Substantia nigra (tissue), 51 donors: ENCODE measurements at places on chromosomes 2 and 18.

DNA sequence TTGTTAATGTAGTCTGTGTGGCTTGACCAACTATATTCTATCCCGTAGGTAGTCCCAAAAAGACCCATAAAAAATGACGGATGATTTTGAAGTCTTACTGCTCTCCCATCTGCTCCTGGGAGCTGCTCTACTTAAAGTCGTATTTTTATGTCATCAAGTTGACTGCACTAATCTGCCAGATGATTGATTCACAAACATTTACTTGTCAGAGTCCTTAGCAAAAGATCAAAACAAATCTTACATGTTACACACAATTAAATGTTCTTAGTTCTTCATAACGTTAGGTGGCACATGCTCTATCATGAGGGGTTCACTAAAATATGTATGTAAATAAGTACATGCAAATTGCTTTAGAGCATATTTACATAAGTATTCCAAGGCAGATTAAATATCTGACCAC, 498.3 kb upstream of the LRRTM4 start:
- DNase-seq: no peak

GRCh38 chr2:28134262-28134812, 243.8 kb downstream of the BABAM2 start:
- no peak for DNase-seq

GRCh38 chr18:31821545-31822171, 61.0 kb upstream of the SLC25A52 start:
- DNase-seq: no peak

GRCh38 chr2:40096360-40096759, 317.3 kb upstream of the THUMPD2 start:
- no peak for DNase-seq

DNA sequence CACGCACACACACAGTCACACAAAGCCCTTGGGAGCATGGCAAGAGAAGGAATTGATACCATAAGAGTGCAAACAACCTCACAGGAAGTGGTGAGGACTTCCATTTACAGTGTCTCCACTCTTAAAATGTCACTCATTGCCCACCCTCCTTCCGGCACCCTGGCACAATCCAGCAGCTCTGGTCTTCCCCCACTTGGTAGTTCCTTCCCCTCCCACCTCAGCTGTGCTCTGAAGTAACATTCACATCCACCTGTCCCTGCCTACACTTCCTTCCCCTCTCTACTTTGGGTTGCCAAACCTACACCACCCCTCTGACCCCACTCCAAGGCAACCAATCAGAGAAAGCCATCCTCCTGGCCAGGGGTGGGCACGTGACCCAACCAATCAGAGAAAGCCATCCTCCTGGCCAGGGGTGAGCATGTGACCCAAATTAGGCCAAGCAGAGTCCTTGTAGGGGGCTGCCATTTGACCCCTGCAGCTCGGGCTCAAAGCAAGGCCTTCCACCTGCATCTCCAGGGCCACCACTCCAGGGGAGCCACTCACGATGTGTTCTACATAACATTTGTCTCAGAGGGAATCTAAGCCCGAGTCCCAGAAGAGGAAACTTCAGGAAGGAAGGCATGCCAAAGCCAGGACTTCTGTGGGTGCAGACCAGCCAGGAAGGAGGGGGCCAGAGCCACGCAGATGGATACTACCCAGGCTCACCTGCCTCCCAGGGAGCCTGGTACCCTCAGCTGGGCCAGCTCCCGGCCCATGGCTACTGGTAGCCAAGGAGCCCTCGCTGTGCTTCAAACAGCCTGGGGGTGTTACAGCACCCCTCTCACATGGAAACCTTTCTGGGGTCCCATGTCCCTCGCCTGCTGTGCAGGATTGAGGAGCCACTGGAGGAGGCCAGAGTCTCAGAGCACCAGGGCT, 21.2 kb downstream of the CYP26B1 start:
- no peak for DNase-seq

DNA sequence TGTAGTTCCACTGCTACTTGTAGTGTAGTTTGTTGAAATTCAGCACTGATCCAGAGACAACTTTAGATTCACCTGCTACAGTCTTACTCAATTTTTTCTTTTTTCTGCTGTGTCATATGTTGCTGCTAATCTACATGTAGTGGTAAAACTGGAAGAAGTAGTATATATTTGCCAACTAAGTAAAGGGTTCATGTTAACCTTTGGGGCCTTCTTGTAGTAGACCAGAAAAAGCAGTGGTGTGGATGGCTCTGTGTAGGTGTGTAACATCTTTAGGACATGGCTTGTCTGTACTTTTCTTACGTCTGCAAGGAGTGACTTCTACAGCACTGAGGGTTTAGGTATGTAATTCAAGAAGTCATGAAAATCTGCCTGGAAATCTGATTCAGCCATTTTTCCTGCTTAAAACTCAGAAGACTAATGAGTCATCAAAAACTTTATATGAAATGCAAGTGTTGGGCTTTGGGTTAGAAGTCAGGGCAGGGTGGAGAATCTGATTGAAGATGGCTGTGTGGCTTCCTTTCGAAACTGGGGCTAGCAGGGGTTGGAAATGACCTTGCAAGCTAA, 8.4 kb downstream of the PTPRM start:
- DNase-seq: no peak

DNA sequence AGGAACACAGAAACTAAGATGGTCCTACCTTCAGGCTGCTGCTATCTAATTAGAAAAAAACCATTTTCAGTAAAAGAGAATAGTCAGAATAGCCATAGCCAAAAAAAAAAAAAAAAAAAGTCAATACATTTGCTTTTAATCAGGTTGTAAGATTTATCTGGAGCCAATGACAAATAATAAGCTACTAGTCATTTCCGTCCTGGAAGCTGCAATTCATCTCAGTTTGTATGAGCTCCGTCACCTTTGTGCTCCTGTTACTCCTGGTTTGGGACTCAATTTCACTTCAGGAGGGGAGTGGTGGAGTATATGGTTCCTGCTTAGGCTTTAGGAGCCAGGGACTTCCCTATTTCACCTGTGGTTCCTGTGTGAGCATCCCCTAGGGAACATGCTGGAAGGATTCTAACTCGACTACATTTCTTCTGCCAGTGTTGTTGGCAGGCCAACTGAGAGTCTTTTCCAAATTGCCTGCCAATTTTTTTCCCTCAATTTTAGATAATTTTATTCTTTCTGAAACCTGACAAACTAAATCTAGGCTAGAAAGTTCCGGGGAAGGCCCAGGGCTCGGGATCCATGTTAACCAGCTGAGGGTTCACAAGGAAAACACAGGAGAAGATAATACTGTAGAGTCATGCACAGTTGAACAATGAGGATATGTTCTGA, 481.8 kb downstream of the DLGAP1 start:
- no peak for DNase-seq

- no peak for DNase-seq
Measured at GRCh38 chr18:59661891-59662701, 35.1 kb downstream of the CCBE1 start.

DNA sequence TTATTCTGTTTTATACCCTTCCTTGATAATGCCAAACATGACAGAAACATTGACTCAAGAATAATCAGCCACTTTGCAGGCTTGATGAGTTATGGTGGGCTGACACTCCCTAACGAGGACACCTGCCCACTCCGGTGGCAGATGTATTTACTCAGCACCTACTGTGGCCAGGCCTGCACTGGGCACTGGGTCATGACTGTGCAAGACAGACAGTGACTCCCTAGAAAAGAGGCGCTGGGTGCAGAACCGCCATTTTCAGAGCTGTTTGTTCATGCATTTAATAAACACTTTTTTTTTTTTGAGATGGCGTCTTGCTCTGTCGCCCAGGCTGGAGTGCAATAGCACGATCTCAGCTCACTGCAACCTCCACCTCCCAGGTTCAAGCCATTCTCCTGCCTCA, 32.5 kb downstream of the SNED1 start:
- DNase-seq: no peak

DNA sequence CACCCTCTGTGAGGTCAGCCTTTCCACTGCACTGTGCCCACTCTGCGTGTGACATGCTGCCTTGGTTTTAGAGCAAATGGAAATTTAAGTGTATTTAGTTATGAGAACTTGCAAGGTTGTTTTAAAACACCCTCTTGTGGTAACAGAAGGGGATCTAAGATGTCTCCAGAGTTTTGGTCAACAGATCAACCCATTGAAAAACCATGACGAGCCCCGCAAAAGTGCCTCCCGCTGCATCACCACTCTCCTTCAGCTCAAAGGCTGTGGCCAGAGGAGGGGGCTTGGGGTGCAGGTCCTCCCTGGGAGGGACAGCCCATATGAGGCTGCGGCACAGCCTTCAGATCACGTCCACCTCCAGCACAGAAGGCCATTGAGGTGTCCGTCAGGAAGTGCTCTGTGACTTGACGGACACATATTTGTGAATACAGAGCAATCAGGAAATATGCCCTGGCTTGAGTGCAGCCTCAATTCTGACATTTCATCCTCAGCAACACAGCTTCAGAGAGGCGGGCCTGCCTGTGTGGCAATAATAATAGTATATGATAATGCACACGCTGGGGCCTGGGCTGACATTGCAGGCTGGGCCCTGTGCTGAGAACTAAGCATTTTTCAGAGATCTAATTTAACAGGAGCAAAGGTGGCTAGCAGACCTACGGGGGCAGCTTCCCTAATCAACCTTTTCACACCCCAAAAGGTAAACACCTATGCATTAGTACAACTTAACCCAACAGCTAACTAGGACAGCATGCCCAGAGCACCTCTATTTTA, 213.9 kb downstream of the ANAPC1 start:
- no peak for DNase-seq

DNA sequence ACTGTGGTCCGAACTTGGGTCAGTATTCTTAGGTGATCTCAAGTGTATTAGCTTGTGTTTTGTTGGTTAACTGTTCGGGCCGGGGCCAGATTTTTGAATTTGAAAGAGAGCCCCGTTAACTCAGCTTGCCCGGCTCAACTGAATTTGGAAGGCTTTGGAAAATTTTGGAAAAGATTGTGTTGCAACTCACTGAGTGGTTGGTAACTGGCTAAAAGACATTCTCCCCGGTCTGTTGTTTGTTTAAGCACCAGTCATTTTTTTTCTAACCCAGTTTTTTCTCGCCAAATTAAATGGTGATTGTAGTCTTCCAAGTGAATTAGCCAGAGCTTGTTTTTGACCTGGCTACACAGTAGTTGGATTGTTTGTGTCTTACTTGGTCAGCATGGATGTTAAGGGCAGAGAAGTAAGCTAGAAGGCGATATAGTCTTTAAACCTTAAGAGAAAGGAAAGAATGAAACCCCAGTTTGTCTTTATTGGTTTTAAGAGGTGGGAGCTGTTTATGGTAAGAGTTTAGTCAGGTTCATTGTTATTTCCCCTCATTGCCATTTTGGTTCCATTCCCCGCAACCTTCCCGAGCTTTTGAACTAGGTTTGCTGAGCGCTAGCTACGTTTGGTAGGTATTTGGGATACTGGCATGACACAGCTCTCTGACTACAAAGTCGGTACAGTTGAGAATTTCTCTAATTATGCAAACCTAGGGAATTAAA, 2.4 kb downstream of the MAP4K4 start:
- DNase-seq: peak; percentile 26

- DNase-seq: no peak
Measured at GRCh38 chr18:1846640-1847039, 724.7 kb downstream of the METTL4 start.

- DNase-seq: no peak
Measured at GRCh38 chr2:49598231-49598630, 443.9 kb upstream of the FSHR start.

DNA sequence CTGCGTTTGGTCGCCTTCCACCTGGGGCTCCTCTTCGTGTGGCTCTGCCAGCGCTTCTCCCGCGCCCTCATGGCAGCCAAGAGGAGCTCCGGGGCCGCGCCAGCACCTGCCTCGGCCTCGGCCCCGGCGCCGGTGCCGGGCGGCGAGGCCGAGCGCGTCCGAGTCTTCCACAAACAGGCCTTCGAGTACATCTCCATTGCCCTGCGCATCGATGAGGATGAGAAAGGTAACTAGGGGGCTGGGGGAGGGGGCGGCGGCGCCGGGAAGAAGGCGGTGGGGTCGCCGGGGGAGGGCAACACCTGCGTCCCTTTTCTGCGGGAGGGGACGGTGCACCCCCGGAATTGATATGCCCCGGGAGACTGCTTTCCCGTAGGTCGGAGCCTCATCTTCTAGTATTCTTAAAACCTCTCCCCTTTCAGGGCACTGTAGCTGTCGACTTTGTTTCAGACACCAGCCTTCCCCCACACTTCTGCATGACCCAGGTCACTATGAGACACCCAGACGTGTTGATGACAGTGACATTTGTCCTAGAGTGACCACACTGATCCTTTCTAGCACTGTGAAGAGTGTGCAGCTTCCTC, 755 bp downstream of the SPAST start:
- DNase-seq: no peak

DNA sequence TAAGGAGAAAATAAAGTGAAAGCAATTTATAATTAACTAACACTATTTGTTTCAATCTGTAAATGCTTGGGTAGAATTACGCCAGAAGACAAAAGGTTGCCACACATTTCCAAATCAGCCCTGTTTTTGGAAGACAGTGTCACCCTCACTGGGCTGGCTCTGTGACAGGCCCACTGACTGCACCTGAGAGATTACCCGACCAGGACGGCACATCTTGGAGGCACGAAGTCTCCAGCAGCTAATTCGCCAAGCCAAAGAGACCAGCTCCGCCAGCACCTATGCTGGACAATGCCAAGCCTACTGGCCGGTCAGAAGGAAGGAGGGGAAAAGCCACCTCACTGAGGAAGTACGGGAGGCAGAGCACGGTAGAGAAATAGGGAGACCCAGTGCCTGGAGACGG, 61.9 kb downstream of the CYB5A start:
- DNase-seq: no peak

GRCh38 chr18:79476918-79477571, 81.3 kb downstream of the NFATC1 start:
- no peak for DNase-seq

GRCh38 chr2:25009954-25010353, 31.9 kb upstream of the EFR3B start:
- no peak for DNase-seq

DNA sequence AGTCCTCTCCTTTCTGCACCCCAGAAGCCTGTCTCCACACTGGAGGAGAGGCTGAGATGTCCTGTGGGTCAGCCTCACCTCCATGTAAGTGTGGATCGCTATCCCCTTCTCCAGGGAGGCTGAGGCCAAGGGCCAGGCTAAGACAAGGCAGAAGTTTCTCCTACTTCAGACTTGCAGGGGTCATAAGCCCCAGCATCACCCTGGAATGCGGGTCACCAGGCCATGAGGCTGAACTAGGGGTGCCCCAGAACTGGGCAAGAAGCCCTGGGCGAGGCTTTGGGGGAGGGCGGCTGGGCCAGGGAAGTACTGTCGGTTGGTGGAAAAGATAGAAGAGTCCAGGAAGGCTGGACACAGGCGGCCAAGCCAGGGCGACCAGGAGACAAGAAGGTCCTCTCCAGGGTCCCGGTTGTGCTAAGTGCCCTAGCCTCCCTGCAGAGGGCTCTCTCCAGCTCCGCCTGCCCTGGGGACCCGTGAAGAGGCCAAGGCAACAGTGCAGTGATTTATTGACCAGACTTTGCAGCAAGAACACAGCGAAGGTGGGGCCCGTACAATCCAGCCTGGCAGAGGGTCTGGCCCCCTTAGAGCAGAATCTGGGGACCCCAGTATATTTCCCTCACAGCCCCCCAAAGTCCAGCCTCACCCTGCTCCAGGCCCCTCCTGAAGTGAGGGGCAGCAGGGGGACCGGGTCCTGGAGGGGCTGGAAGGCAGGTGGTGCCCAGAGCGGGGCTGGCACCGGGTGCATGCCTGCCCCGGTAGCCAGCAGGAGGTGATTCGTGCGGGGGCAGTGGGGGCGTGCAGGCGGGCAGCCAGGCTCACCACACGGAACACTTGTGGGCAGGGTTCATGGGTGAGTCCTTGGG, 8.1 kb downstream of the ECEL1 start:
- no peak for DNase-seq

- DNase-seq: no peak
Measured at GRCh38 chr2:239055756-239056493, 208.0 kb downstream of the TWIST2 start.
